ENCODE measurements at places on chromosomes 7 and 10.

- DNase-seq, result no peak
Observed at GRCh38 chr7:22150221-22150620, 204.5 kb upstream of the CDCA7L start.

DNA sequence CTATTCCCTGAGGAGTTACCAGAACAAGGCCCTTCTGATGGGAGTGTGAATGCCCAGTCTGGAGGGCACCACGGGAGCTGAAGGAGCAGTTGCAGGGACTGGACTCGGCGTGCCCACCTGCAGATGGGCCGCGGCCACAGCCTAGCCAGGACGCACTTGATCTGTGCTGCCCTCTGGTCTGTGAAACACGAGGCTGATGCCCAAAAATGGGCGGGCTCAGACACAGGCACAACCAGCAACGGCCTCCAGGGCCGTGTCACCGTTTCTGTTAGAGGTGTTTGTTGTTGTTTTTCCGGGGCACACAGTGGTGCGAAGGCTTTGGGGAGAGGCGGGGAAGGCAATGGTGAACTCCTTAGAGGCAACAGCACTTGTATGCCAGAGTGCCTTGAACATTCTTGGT lies 235.8 kb downstream of the DNAJB6 start:
- no peak for DNase-seq

GRCh38 chr7:18228686-18229085 lies 201.0 kb upstream of the PRPS1L1 start:
- no peak for DNase-seq

GRCh38 chr10:84306751-84307384 lies 21.5 kb upstream of the CCSER2 start:
- no peak for DNase-seq

DNA sequence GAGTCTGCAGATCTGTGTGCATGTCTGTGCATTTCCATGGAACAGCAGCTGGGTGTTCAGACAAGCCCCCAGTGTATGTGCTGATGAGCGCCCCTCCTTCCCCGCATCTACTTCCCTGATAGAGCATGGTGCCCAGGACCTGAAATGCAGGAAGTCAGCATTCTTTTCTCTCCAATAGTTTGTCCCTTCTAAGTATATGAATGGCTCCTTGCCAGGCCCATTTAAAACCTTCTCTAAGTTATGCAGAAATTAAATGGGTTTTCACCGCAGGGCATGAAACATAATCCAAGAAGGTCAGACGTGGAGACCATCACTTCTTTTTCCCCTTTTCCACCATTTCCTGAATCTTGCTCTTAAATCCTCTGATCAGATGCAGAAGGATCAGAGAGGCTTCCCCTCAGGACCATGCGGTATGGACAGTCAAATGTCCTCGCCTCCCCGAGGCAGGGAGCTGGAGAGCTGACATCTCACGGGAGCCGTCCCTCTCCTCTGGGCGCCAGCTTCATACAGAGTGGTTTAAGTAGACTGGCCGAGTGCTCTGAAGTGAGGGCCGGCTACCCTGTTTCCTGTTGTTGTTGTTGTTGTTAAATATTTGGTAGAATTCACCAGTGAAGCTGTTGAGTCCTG lies 155.3 kb downstream of the C10orf105 start:
- DNase-seq, result no peak

DNA sequence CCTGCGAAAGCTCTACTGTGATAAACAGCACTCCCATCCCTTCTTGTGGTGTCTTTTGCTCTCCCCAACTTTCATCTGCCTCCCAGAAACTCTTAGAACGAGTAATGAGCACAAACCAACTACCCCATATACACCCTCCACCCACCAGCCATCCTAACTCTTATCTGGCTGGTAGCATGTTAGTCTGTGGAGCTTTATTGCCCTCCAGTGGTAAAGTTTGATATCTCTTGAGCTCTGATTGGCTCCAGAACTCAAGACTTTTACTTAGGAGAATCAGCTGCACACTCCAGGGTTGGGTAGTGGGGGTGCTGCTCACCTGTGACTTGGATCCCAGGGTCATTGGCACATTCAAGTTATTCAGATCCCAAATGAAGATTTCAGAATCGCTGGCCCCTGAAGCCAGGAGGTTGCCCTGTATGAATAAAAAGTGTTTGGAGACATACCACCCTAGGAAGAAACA lies 10.9 kb downstream of the SEC31B start:
- no peak for DNase-seq

DNA sequence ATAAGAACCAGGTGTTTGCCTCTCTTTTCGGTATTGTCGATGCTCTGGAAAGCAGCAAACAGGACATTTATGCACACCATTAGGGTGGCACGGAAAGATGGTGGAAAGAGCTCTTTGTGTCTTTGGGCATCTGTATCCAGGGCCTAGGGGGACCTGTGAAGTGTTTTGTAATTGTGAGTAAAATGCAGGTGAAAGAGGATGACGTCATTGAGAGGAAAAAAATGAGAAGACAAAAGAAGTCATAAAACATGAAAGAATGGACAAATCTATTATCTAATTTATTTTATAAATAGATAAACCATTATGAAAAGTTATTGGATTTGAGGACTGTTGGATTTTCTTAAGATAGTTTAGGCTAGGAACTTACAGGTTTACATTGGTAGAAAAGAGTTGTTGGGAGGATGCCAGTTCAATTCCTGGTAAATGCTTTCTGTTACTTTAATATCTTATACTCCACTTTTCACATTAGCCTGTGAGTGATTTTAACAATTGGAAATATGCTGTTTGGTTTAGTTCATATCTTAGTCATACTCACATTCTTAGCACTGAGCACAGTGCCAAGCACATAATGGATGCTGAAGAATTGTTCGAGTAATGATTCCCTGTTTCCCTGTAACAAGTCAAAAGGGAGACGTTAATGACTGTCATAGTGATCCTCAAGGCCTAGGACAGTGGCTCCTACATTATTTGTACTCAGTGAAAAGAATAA lies 62.6 kb downstream of the EXOC4 start:
- no peak for DNase-seq

DNA sequence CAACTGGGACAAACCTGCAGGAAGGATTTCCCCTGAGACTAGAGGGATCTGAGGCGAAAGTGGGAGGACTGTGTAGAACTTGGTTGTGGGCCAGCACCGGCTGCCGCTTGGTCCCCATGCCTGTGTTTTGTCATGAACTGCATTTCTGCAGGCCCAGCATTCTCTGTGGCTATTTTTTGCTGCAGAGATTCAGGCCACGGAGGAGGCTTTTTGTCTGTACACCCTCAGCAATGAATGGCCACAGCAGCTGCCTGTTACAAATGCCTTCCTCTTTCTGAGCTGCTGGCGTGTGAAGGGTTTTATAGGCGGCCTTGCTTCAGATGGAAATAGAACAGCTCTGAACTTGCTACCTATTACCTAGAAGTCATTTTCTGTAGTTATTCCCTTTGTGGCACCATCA lies 164.4 kb downstream of the SH2D4B start:
- DNase-seq, result no peak
